ENCODE measurements at places on chromosomes 12 and 14.
A peak's percentile ranks its signal among the peaks of the same experiment; 100 is the strongest.

DNA sequence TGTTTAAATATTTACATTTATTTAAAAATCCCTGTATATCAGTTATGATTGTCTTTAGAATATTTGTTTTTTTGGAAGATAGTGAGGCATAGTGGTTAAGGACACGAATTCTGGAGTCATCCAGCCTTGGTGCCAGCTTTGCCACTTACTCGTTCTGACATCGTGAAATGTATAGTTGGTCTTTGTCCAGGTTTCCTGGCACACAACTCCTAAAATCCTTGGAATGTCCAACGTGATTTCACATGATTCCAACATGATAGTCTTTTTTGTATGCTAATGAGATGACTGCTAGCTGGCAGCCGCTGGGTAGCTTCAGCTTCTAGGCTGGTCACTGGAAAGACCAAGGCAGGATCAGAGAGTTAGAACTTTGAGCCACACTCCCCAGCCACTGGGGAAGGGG is 64.8 kb downstream of the PRICKLE1 start:
- no peak overlapping the region for H3K4me3 ChIP-seq
- DNase-seq: no peak
- H3K27me3 ChIP-seq: no peaks in the 10 kb centered on the region

GRCh38 chr14:38143659-38144505 is 63.8 kb upstream of the SSTR1 start:
- no peak for DNase-seq
- no peak overlapping the region for H3K27ac ChIP-seq
- H3K4me1 ChIP-seq: no peaks in the 10 kb centered on the region
- H3K36me3 ChIP-seq: no peaks in the 10 kb centered on the region
- no peaks in the 10 kb centered on the region for H3K27me3 ChIP-seq

- peaks cover 35% of the 10 kb centered on the region for H3K36me3 ChIP-seq
- peak overlapping the region; percentile 99 for H3K4me3 ChIP-seq
- DNase-seq: no peak
- H3K27ac ChIP-seq: peak overlapping the region; percentile 66
- peaks cover 16% of the 10 kb centered on the region for H3K4me1 ChIP-seq
These were observed 751 bp downstream of the P3H3 start for GRCh38 chr12:6828781-6829535.

GRCh38 chr12:92471551-92471950 is 231.2 kb upstream of the PLEKHG7 start:
- no peak overlapping the region for H3K4me3 ChIP-seq
- no peaks in the 10 kb centered on the region for H3K27me3 ChIP-seq
- H3K36me3 ChIP-seq: no peaks in the 10 kb centered on the region
- H3K4me1 ChIP-seq: peaks cover 8% of the 10 kb centered on the region

GRCh38 chr14:106185837-106186233 is 659.5 kb downstream of the TMEM121 start:
- no peaks in the 10 kb centered on the region for H3K27me3 ChIP-seq
- no peak for DNase-seq
- no peak overlapping the region for H3K27ac ChIP-seq
- H3K36me3 ChIP-seq: no peaks in the 10 kb centered on the region
- H3K4me1 ChIP-seq: no peaks in the 10 kb centered on the region
